Right ventricle myocardium superior (tissue), 1 donor: ENCODE measurements at places on chromosomes 6 and 20. TPM values are rescaled to one million over a fixed set of nuclear protein-coding genes. Genes with fewer than 3 reads are reported as not detected.

GRCh38 chr6:152531659-152532058 is 105.5 kb downstream of the SYNE1 start:
- DNase-seq = no peak

- no peak for DNase-seq
These were observed 169.7 kb upstream of the TNFAIP3 start for GRCh38 chr6:137697267-137697938.

DNA sequence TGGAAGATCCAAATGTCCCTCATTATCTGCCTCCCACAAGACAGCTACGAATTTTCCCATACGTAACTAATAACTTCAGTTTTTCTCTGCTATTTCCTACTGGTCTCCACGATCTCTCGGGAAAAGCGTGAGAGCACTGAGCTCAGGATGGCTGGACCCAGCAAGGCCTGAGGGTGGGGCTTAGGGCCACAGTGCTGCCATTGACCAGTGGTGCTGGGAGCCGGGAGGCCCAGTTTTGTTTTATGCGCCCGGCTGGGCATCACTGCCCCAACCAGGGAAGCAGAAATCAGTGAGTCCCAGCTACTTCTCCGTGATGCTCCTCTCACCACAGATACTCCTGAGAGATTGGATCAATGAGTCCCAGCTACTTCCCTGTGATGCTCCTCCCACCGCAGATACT is 238.4 kb downstream of the LY86 start:
- DNase-seq = no peak

- no peak for DNase-seq
These were observed 17.4 kb upstream of the AKAP7 start for GRCh38 chr6:131117878-131118277.

Gene CSE1L
- 36.7 TPM for total RNA-seq

Gene LY6G6D
- not detected for total RNA-seq
